ENCODE measurements at places on chromosomes 4 and X. TPM values are rescaled to one million over a fixed set of nuclear protein-coding genes. Genes with fewer than 3 reads are reported as not detected.

Gene SPP1
- total RNA-seq = 156 TPM

Gene BEND2
- not detected for total RNA-seq

Gene DDX53
- total RNA-seq = not detected

Gene FAM184B
- 4.2 TPM for total RNA-seq

Gene HEPH
- 8.4 TPM for total RNA-seq

Gene MAPK10
- 8.9 TPM for total RNA-seq

Gene ADGRG2
- total RNA-seq = 7.8 TPM

Gene ETDA
- total RNA-seq = not detected

Gene ADAMTS3
- 2.1 TPM for total RNA-seq

Gene AKAP14
- not detected for total RNA-seq

Gene XK
- 8.9 TPM for total RNA-seq

Gene PLP1
- total RNA-seq = 41.8 TPM

Gene CABS1
- not detected for total RNA-seq

Gene AVPR2
- total RNA-seq = 1.0 TPM

Gene ADGRL3
- total RNA-seq = 59.0 TPM
